ENCODE measurements at places on chromosomes 5 and 9. TPM values are rescaled to one million over a fixed set of nuclear protein-coding genes. Genes with fewer than 3 reads are reported as not detected.

The ROPN1L gene
- total RNA-seq, result 0.45 TPM

The AGXT2 gene
- not detected for total RNA-seq

The LRRC14B gene
- total RNA-seq, result not detected

The PCDHA8 gene
- not detected for total RNA-seq

The NUTM2G gene
- total RNA-seq, result not detected

The FUT7 gene
- total RNA-seq, result not detected

The MEGF10 gene
- total RNA-seq, result not detected

The CARTPT gene
- total RNA-seq, result not detected

The APBA1 gene
- total RNA-seq, result 1.5 TPM

The STXBP1 gene
- total RNA-seq, result 19.0 TPM

The GZMA gene
- total RNA-seq, result not detected

The TMEM174 gene
- total RNA-seq, result not detected

The KIF20A gene
- 103 TPM for total RNA-seq

The PCDH12 gene
- under 0.01 TPM for total RNA-seq

The RLN1 gene
- not detected for total RNA-seq

The FOXD4 gene
- total RNA-seq, result 0.34 TPM

The DBH gene
- total RNA-seq, result not detected

The ITGA1 gene
- total RNA-seq, result 12.9 TPM

The MARCOL gene
- not detected for total RNA-seq

The KIF12 gene
- total RNA-seq, result not detected

The FOXD4L6 gene
- total RNA-seq, result not detected

The DMRTA1 gene
- 0.17 TPM for total RNA-seq

The IFNK gene
- not detected for total RNA-seq

The BTNL9 gene
- not detected for total RNA-seq

The PPIC gene
- total RNA-seq, result 16.8 TPM

The TERT gene
- total RNA-seq, result not detected

The ADCY2 gene
- total RNA-seq, result not detected

The FGFR4 gene
- 8.8 TPM for total RNA-seq

The NUDT12 gene
- 11.3 TPM for total RNA-seq

All from bronchus fibroblast of lung (primary cell).